NCI-H748 treated with DMSO at 0.1 percent for 48 hours (cell line): ENCODE measurements at places on chromosomes 12 and 14.

DNA sequence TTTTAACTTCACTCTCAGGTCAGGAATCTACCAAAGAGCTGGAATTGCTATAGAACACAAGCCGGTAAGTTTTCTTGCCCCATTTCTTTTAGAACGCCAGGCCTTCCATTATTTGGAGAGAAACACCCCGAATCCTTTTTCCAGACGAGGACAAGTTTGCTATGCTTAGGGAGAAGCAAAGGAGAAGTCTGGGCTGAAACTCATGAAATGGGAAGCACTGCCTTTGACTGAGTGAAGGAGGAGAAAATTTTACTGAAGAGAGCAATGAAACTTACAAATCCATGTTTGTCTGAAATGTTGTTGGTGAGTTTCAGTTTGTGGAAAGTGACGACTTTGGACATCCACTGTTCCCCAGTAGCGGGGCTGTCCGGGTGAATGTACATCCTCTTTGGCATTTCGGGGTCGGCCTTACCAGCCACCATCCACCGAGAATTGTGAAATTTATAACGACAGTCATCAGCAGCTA, 3.3 kb downstream of the TBX3 start:
- no peak for DNase-seq

DNA sequence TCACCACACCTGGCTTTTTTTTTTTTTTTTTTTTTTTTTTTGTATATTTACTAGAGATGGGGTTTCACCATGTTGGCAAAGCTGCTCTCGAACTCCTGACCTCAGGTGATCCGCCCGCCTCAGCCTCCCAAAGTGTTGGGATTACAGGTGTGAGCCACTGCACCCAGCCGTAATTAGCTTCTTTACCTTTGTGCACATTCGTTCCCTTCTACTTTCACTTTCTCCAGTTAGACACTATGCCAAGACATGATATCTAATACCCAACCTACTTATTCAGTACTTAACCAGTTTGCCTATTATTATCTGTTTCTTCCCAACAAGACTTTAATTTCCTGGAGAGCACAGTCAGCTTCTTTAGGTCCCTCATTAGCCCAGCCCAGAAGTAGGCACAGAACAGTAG, 5.3 kb downstream of the STYK1 start:
- DNase-seq: no peak

GRCh38 chr14:103028161-103028767, 29.1 kb downstream of the CDC42BPB start:
- DNase-seq: no peak

DNA sequence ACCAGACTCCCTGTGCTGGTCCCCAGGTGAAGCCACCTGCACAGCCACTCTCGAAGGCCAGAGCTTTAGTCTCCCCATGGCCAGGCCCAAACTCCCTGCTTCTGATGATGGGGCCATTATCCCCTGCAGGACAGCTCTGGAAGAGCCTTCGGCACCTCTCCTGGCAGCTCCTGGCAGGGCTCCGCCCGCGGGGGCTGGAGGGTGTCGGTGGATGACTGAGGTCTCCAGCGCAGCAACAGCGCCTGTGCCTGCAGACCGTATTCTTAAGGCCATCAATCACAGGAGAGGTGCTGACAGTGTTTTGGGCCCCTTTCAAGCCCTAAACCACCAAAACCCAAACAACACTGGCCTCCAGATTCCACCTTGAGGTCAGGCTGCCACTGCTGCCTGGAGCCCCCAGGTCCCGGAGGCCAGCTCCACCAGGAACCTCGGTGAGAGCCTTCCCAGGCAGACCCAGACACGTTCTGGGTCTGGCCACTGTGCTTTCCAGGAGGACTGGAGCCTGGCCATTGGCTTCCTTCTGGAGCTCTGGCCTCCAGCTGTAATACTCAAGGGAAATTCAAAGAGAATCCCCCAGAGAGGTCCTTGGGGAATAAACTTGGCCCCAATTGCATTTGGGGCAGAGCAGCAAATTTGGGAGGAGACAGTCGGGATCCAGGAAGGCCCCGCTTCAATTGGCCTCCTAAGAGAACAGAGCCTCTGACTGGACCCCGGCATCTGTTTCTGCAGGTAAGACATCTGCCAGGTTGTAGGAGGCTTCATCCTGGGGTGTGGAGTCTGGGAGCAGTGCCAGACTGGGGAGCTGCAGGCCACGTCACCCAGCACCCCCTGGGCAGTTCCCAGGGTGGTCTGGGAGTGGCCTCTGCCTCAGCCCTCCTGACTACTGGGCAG, 210.6 kb upstream of the RTL1 start:
- no peak for DNase-seq

DNA sequence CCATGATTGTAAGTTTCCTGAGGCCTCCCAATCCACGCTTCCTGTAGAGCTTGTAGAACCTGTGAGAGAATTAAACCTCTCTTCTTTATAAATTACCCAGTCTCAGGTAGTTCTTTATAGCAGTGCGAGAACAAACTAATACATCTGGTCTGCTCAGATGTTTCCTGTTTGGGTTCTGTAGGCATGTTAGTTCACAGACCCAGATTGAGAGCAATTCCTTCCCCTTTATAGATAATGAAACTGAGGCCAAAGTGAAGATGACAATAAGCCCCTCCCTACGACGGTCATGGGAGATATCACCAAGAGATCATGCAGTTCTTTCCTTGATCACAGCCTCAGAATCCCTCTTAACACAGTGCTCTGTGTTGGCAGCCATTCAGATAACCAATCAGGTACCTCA, 76.5 kb upstream of the CLMN start:
- no peak for DNase-seq

DNA sequence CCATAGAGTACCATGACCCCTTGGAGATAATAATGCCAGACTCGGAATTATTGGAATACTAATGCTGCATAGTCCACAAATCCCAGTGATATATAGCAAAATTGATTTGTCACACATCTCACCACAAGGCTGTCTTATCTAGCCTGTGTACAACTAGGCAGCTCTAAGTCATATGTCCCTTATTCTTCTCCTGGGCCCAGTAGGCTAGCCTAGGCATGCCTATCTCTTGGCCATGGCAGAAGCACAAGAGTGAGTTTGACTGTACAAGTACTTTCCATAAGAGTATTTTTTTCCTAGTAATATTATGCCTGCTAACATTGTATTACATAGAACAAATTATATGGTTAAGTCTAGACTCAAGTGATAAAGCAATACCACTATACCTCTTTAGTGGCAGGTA, 1122.1 kb upstream of the SEL1L start:
- no peak for DNase-seq

- no peak for DNase-seq
Observed at GRCh38 chr14:20498622-20499021, 6.7 kb upstream of the RNASE10 start.

- DNase-seq: no peak
Observed at GRCh38 chr14:69316449-69317101, 56.6 kb downstream of the GALNT16 start.

DNA sequence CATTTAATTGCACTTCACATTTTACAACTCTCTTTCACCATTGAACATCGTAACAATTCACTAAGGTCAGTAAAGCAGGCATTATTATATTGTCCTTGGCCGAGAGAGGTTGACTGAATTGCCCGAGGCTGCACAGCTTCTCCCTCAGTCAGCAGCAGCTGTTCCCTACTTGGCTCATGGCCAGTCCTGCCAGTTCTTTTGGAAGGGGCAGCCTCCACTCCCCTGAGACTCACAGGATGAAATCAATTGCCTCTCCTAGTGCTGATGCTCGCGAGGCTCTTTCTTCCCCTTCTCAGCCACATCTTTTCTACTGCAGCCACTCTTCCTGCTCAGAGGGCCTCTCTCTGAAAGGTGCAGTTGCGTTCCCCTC, 79.9 kb upstream of the KCNA1 start:
- no peak for DNase-seq

DNA sequence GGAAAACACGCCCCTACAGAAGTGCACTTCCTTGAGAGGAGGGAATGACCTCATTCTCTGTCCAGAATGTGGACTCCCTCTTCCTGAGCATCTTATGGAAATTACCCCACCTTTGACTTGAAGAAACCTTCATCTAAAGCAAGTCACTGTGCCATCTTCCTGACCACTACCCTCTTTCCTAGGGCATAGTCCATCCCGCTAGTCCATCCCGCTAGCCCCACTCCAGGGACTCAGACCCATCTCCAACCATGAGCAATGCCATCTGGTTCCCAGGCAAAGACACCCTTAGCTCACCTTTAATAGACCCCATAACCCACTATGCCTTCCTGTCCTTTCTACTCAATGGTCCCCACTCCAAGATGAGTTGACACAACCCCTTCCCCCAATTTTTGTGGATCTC, 5.0 kb upstream of the INHBE start:
- no peak for DNase-seq

DNA sequence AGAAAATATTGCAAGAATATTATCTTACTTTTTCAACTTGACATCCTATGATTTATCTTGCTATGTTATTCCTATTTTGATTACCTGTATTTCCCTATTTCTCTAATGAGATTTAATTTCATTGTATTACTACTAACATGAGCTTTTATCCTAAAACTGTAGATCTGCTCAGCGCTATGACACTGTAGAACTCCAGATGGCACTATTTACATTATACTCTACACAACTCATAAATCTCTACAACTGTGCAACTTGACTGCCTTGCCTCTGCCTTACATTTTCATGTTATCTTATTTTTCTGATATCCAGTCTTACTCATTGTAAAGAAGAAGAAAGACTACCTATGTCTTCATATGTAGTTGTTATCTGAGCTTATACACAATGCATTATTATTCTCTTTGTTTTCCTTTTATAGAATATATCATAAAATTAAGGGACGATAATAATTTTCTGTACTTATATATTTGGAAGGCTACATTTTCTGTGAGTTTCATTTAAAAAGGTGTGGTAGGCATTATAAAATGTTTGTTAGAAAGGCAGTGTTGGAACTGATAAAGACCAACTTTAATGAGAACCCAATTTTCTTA, 24.1 kb downstream of the NUP37 start:
- DNase-seq: peak; percentile 23

DNA sequence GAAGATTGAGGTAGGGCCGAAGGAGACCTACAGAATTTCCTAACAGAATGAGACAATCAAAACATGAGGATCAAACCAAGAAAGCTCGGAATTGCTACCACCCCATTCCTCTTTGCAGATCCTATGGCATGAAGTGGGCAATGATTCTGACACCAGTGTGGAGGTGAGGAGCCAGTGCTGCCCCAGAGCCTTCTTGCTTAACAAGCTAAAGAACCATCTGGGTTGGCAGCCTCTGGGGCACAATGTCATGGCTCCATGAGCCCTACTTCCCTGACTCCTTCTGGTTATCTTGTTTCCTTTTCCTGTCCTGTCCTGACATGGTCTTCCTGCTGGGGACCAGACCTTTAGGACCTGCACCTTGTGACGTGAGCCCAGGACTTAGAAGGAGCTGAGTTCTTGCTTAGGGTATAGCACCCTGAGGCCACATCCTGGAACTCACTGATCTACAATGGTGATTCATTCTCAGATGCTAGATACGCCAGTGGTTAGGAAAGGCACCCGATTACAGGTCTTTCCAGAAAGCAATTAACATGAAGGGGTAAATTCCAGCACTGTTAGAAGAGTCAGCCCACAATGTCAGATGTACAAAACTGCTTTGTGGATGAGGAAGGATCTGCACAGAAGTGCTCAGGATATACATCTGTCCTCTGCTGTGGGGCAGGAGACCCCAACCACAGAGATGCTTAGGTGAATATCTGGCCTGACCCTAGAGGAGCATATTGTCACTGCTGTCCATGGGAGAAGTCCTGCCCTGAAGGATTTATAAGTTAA, 324.2 kb downstream of the ZFP36L1 start:
- DNase-seq: no peak

DNA sequence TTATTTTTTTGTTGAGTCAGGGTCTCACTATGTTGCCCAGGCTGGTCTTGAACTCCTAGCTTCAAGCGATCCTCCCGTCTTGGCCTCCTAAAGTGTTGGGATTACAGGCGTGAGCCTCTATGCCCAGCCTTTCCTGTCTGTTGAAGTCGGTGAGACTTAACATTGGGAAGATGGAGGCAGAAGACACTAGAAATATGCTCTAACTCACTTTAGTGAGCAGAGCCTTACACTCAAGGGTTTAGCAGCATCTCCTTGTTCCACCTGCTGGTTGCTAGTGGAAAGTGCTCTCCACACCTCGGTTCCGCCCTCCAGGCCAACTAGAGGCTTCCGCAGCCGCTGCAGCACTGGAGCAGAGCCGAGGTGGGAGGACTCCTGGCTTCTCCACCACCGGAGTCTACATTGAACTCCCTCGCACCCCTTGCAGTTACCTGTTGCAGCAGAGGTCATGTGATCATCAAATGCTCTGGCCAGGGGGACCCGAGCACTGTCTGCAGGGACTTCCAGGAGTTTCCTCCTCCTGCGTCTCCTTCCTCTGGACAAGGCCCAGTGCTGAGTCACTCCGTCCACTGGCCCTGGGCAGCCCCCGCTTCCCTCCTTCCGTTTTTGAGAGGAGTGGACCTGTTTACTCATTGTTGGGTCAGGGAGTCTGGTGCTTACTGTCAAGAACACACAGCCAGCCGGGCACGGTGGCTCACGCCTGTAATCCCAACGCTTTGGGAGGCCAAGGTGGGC, 9.4 kb upstream of the HVCN1 start:
- no peak for DNase-seq

- DNase-seq: no peak
Observed at GRCh38 chr12:39920222-39920621, 185.7 kb downstream of the SLC2A13 start.

GRCh38 chr12:46472893-46473633, 100.5 kb upstream of the SLC38A2 start:
- DNase-seq: no peak

GRCh38 chr12:75205558-75205957, 4.1 kb downstream of the KCNC2 start:
- DNase-seq: no peak

- no peak for DNase-seq
Observed at GRCh38 chr14:80403036-80403435, 191.7 kb upstream of the DIO2 start.

GRCh38 chr12:51852404-51853137, 4.1 kb upstream of the FIGNL2 start:
- DNase-seq: no peak

GRCh38 chr12:108337235-108338223, 1.6 kb downstream of the CMKLR1 start:
- DNase-seq: no peak

DNA sequence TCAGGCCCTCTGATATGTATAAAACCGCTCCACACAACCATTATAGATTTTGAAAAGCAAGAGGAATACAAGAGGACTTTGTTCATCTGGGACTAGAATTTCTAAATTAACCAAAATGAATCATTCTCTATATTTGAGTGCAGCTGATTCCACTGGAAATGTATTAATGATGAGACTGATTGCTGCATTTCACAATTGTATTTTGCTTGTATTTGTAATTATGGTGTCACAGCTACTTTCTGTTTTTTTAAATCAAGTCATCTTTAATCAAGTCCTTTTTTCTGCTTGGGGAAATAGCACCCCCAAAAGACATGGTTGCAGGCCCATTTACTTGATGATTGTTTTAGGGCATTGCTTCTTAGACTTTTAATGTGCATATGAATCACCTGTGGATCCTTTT, 162.4 kb downstream of the KICS2 start:
- no peak for DNase-seq

GRCh38 chr12:113022563-113023297, 33.8 kb upstream of the DTX1 start:
- DNase-seq: no peak
